ENCODE measurements at places on chromosomes 1 and 21. TPM values are rescaled to one million over a fixed set of nuclear protein-coding genes. Genes with fewer than 3 reads are reported as not detected.

Gene ANGPTL1
- total RNA-seq: not detected

Gene CFHR3
- 0.52 TPM for total RNA-seq

DNA sequence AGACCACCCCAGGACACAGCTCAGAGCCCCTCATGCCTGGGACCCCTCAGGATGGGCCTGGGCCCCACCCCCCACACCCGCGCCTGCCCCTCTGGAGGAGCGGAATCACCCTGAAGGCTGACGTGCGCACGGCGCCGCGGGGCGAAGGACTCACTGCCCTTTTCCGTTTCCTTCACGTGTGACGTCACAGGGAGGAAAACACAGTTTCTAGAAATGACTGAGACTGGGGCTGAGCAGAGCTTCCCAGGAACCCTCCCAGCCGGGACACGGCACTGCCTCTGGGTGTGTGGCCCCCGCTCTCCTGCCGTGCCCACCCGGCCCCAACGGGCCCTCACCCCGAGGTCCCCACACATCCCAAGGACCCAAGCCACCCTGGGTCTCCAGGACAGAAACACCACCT is 5.4 kb upstream of the TNFRSF4 start:
- no peak overlapping the region for H3K4me3 ChIP-seq
- H3K27ac ChIP-seq: no peak overlapping the region
- DNase-seq: no peak
- H3K36me3 ChIP-seq: peaks cover 20% of the 10 kb centered on the region
- no peaks in the 10 kb centered on the region for H3K4me1 ChIP-seq

GRCh38 chr1:240687820-240688219 is 75.9 kb upstream of the GREM2 start:
- no peaks in the 10 kb centered on the region for H3K4me1 ChIP-seq
- H3K36me3 ChIP-seq: no peaks in the 10 kb centered on the region
- DNase-seq: no peak
- H3K4me3 ChIP-seq: no peak overlapping the region
- no peaks in the 10 kb centered on the region for H3K27me3 ChIP-seq

GRCh38 chr1:108636876-108637275 is 24.0 kb downstream of the HENMT1 start:
- no peaks in the 10 kb centered on the region for H3K27me3 ChIP-seq
- no peak overlapping the region for H3K27ac ChIP-seq
- H3K4me3 ChIP-seq: no peak overlapping the region
- no peak for DNase-seq

GRCh38 chr21:43268086-43268803 is 99.4 kb downstream of the CRYAA start:
- no peak overlapping the region for H3K27ac ChIP-seq
- no peaks in the 10 kb centered on the region for H3K27me3 ChIP-seq
- H3K4me3 ChIP-seq: no peak overlapping the region
- H3K4me1 ChIP-seq: no peaks in the 10 kb centered on the region
- no peaks in the 10 kb centered on the region for H3K36me3 ChIP-seq

DNA sequence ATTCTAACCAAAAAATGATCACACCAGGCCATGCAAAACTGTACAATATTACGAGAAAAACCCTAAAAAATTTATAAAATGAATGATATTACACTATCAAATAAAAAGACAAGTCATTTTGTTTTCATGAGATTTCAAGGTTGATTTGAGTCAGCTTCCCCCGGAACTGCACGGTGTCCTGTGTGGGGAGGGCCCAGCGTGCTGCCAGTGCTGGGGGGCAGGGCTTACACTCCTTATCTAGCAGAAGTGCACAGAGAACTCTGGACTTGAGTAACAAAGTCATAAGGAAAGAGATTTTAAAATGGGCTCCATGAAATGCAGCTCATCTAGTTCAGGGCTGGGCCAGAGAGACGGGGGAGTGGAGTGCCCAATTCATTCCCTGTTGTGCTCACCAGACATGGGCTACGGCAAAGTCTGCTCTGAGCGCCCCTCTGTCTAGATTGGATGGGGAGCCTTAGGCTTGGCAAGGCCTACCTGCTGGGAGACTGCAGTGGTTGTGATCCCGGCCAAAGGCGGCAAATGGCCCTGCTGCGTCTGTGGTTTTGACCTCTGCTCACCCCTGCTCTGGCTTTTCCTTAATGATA is 50.1 kb downstream of the COQ8A start:
- H3K27me3 ChIP-seq: no peaks in the 10 kb centered on the region
- no peak for DNase-seq
- H3K27ac ChIP-seq: no peak overlapping the region
- peaks cover 9% of the 10 kb centered on the region for H3K36me3 ChIP-seq
- peaks cover 4% of the 10 kb centered on the region for H3K4me1 ChIP-seq

- H3K4me3 ChIP-seq: no peak overlapping the region
- no peaks in the 10 kb centered on the region for H3K4me1 ChIP-seq
- no peaks in the 10 kb centered on the region for H3K36me3 ChIP-seq
- H3K27ac ChIP-seq: no peak overlapping the region
These were observed 6.0 kb upstream of the PIGC start for GRCh38 chr1:172449585-172450523.

All from H1 (cell line).